ENCODE measurements at places on chromosomes 16 and 17. TPM values are rescaled to one million over a fixed set of nuclear protein-coding genes. Genes with fewer than 3 reads are reported as not detected.

Gene SLFN12L
- not detected for total RNA-seq

Gene C17orf50
- not detected for total RNA-seq

Gene KCNH6
- not detected for total RNA-seq

Gene SCRN2
- 29.4 TPM for total RNA-seq

Gene MYO15A
- 1.4 TPM for total RNA-seq
